ENCODE measurements at places on chromosomes 6 and 20. TPM values are rescaled to one million over a fixed set of nuclear protein-coding genes. Genes with fewer than 3 reads are reported as not detected.
A peak's percentile ranks its signal among the peaks of the same experiment; 100 is the strongest.

The KLHDC3 gene
- total RNA-seq, result 158 TPM

The LPIN3 gene
- total RNA-seq, result 32.1 TPM

The SLC22A1 gene
- 1.1 TPM for total RNA-seq

The SPO11 gene
- total RNA-seq, result not detected

The HCRTR2 gene
- total RNA-seq, result not detected

DNA sequence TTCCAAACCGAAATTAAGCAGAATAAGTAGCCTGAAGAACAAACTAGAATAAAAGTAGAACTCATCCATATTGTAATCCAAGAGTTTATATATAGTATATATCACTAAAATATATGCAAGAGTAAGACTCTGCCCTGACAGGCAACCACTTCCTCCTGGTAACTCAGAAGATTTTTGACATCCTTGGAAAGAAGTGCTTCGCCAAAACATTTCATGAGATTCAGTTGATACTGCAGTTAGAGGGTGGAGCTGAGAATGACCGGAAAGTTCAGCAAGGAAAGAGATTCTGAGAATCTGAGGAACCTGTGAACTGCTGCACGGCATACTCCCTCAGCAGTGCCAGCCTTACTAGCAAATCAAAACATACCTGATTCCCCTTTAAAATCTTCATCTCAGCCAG lies 79.6 kb downstream of the CDK19 start:
- H3K36me3 ChIP-seq, result no peaks in the 10 kb centered on the region
- no peak overlapping the region for H3K27ac ChIP-seq
- no peak for DNase-seq
- H3K4me1 ChIP-seq, result no peaks in the 10 kb centered on the region
- H3K4me3 ChIP-seq, result no peak overlapping the region

- H3K36me3 ChIP-seq, result no peaks in the 10 kb centered on the region
- H3K27ac ChIP-seq, result no peak overlapping the region
- no peaks in the 10 kb centered on the region for H3K27me3 ChIP-seq
- no peak overlapping the region for H3K4me3 ChIP-seq
Observed at GRCh38 chr6:145699462-145699861, 35.9 kb downstream of the EPM2A start.

DNA sequence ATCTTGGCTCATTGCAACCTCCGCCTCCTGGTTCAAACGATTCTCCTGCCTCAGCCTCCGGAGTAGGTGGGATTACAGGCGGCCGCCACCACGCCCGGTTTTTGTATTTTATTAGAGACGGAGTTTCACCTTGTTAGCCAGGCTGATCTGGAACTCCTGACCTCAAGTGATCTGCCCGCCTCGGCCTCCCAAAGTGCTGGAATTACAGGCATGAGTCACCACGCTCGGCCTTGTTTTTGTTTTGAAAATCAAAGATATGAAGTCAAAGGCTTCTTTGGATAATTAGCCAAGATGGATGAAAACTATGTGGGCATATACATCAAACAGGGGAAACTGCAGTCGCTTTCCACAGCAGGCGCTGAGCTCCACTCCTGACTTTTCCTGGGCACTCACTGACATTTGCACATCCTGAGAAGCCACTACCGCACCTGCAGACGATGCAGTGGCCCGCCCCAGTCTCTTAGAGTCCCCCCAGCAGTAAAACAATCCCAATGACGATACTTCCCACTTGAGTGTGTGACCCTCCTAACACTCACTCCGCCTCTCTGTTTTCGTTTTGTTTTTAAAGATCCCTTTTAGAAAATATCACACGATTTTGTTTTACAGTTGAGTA lies 44.1 kb downstream of the GJA1 start:
- no peaks in the 10 kb centered on the region for H3K27me3 ChIP-seq
- H3K4me3 ChIP-seq, result no peak overlapping the region
- H3K4me1 ChIP-seq, result no peaks in the 10 kb centered on the region
- H3K36me3 ChIP-seq, result no peaks in the 10 kb centered on the region

- DNase-seq, result no peak
- peak overlapping the region; percentile 84 for H3K4me3 ChIP-seq
- H3K36me3 ChIP-seq, result no peaks in the 10 kb centered on the region
- peaks cover 5% of the 10 kb centered on the region for H3K4me1 ChIP-seq
Observed at GRCh38 chr6:53544217-53544469, 758 bp downstream of the GCLC start.

DNA sequence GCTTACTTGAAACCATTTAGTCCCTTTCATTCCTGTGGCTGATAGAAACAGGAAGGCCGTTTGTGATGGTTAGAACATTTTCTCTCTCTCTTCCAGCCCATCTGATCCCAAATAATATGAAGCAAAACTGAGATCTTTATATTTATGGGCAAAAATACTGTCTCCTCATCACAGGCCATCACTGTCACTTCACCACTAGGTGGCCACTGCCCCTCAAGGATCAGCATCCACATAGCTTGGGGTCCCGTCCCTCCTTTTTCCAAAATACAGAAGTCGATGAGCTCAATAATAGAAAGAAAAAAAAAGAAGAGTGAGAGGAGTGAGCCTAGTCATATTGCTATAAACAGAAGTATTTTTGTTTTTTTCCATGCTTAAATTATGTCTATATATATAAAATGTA lies 46.4 kb upstream of the LAMP5 start:
- H3K4me1 ChIP-seq, result no peaks in the 10 kb centered on the region
- no peaks in the 10 kb centered on the region for H3K36me3 ChIP-seq
- no peak for DNase-seq
- no peaks in the 10 kb centered on the region for H3K27me3 ChIP-seq

DNA sequence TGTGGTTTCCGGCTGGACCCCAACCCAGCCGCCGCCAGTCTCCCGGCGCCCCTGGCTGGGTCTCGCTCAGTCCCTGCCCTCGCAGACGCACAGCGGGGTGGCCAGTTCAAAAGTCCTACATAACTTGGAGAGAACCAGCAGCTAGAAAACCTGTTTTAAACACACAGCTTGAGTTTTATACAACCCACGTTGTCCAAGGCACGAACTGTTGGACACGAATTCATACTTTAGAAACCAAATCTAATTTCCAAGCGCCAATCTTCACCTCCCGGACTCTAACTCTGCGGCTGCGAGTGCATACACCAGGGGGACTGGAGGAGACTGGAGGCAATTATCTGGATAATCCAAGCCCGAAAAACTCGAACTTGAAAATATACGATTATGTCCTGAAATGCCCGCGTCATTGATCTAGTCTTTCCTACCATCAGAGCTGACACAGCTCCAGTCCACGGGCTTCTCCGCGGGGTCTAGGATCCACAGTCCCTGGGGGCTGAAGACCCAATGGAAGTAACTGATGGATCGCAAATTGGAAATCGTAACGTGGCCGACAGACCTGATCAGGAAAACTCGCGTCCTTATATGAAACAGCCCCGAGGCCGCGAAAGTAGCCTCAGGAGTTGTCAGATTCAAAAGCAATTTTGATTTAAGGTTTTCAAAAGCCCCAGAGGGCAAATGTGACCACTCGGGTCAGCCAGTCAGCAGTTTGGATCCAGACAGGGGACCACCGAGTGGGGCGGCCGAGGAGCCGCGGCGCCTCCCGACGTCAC lies 843 bp upstream of the HEY2 start:
- H3K4me3 ChIP-seq, result peak overlapping the region; percentile 53
- DNase-seq, result no peak
- H3K4me1 ChIP-seq, result peaks cover 30% of the 10 kb centered on the region
- peak overlapping the region; percentile 89 for H3K27ac ChIP-seq

GRCh38 chr6:21587961-21588480 lies 5.5 kb upstream of the SOX4 start:
- peak overlapping the region; percentile 83 for H3K27ac ChIP-seq
- no peaks in the 10 kb centered on the region for H3K27me3 ChIP-seq
- H3K4me3 ChIP-seq, result peak overlapping the region; percentile 47
- peak; percentile 73 for DNase-seq

- no peaks in the 10 kb centered on the region for H3K27me3 ChIP-seq
- no peaks in the 10 kb centered on the region for H3K36me3 ChIP-seq
- no peak overlapping the region for H3K27ac ChIP-seq
- no peaks in the 10 kb centered on the region for H3K4me1 ChIP-seq
- no peak for DNase-seq
Observed at GRCh38 chr20:12413116-12413515, 495.4 kb downstream of the BTBD3 start.

DNA sequence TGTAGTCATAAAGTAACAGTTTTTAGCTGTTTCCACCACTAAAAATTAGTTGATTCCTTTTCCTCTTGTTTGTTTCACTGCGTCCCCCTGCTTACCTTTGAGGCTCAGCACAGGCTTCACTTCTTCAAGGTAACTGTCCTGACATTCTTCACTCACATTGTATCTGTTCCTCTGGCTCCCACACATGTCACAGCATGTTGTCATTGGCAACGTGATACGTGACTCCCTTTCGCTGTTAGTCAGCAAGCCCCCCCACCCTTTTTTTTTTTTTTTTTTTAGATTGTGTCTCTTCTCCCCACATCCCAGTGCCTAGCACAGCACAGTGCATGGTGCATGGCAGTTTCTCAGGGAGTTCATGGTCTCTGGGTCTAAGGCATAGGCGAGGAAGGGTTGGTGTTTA lies 13.3 kb downstream of the VAPB start:
- H3K4me1 ChIP-seq, result peaks cover 26% of the 10 kb centered on the region
- DNase-seq, result no peak
- H3K4me3 ChIP-seq, result no peak overlapping the region
- H3K27ac ChIP-seq, result no peak overlapping the region
- H3K36me3 ChIP-seq, result no peaks in the 10 kb centered on the region
- H3K27me3 ChIP-seq, result no peaks in the 10 kb centered on the region

GRCh38 chr20:38311091-38311490 lies 7.1 kb downstream of the BPI start:
- H3K4me3 ChIP-seq, result no peak overlapping the region
- H3K4me1 ChIP-seq, result no peaks in the 10 kb centered on the region
- H3K36me3 ChIP-seq, result no peaks in the 10 kb centered on the region

GRCh38 chr6:140782941-140783340 lies 1349.8 kb upstream of the GJE1 start:
- H3K36me3 ChIP-seq, result no peaks in the 10 kb centered on the region
- H3K27ac ChIP-seq, result no peak overlapping the region
- no peak overlapping the region for H3K4me3 ChIP-seq

DNA sequence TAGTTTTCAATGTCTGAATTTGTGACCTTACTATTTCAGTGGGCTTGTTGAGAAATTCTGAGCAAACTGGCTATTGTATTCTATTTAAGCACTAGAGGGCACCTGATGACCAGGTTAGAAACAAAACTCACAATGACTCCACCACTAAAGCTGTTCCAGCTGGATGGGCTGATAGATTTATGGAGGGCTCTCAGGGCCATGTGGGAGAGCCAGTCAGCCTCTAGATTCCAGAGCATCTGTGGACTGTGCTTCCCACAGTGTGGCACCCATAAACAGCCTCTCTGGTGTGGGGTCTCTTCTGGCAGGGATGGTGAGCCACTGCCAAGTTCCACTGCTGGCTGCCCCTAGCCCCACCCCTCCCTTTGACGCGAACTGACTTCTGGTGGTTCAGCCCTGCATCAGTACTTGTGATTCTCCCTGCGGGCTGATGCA lies 29.2 kb downstream of the C6orf58 start:
- no peaks in the 10 kb centered on the region for H3K27me3 ChIP-seq
- no peak overlapping the region for H3K27ac ChIP-seq
- H3K4me3 ChIP-seq, result no peak overlapping the region
- no peak for DNase-seq
- no peaks in the 10 kb centered on the region for H3K4me1 ChIP-seq

GRCh38 chr6:118514689-118515088 lies 33.4 kb upstream of the PLN start:
- DNase-seq, result no peak
- H3K27me3 ChIP-seq, result no peaks in the 10 kb centered on the region
- no peak overlapping the region for H3K4me3 ChIP-seq
- H3K36me3 ChIP-seq, result no peaks in the 10 kb centered on the region
- H3K27ac ChIP-seq, result no peak overlapping the region
